Activated T-helper 1 cell treated with Interleukin-2 at 50 U/mL for 16 hours (primary cell): ENCODE measurements at places on chromosomes 5 and 9.

DNA sequence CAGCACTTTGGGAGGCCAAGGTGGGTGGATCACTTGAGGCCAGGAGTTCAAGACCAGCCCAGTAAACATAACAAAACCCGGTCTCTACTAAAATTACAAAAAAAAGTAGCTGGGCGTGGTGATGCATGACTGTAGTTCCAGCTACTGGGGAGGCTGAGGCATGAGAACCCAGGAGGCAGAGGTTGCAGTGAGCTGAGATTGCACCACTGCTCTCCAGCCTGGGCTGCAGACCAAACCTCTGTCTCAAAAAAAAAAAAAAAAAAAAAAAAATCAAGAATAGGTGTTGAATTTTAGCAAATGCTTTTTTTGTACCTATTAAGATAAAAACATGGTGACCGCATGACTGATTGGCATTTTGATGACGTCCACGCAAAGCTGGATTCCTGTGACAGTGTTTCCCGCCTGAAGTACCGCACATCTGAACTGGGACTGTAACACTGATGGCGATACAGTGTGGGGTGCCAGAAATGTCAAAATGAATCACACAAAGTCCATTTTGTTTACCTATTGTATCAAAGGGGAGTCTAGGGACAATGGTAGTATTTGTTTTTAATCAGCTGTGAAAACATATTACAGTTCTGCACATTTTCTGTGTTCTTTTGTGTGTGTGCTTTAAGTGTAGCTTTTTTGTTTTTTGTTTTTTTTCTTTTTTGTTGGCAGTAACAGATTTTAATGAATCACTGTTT is 23.2 kb upstream of the TBC1D9B start:
- DNase-seq = no peak

DNA sequence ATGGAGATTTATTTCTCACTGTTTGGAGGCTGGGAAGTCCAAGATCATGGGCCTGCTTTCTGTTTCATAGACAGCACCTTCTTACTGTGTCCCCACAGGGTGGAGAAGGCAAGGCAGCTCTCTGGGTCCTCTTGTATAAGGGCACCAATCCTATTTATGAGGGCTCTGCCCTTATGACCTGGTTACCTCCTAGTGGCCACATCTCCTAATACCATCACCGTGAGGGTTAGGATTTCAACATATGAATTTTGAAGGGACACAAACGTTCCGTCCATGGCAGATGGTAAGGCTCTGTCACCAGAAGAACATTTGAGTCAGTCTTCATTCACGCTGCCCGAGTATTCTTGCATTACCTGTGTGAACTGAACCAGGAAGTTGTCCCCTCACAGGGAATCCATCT is 48.4 kb downstream of the ANKRD33B start:
- DNase-seq = no peak

DNA sequence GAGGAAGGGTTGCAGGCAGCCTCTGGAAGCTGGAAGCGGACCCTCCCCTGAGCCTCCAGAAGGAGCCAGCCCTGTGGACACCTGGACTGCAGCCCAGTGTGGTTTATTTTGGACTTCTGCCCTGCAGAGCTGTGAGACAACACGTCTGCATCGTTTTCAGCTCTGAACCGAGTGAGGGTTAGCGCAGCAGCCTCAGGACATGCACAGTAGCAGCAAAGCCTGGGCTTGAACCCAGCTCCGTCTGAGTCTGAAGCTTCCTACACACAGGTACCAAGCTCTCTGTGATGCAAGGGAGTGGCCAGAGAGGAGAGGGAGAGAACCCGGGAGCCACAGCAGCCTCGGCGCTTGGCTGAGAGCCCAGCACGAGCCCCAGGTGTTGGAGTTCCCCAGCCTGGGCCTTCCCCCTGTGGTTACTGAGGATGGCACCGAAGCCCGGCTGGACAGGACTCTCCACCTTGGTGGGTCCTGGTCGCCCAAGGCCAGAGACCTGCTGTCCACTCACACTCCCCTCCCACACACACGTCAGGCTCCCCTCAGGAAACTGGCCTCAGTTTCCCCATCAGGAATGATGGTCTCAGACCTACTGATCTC is 128.2 kb downstream of the OLFM1 start:
- no peak for DNase-seq

GRCh38 chr5:59517926-59518585 is 375.5 kb downstream of the PDE4D start:
- DNase-seq = no peak

- no peak for DNase-seq
Observed at GRCh38 chr9:130500340-130501180, 55.8 kb downstream of the ASS1 start.

DNA sequence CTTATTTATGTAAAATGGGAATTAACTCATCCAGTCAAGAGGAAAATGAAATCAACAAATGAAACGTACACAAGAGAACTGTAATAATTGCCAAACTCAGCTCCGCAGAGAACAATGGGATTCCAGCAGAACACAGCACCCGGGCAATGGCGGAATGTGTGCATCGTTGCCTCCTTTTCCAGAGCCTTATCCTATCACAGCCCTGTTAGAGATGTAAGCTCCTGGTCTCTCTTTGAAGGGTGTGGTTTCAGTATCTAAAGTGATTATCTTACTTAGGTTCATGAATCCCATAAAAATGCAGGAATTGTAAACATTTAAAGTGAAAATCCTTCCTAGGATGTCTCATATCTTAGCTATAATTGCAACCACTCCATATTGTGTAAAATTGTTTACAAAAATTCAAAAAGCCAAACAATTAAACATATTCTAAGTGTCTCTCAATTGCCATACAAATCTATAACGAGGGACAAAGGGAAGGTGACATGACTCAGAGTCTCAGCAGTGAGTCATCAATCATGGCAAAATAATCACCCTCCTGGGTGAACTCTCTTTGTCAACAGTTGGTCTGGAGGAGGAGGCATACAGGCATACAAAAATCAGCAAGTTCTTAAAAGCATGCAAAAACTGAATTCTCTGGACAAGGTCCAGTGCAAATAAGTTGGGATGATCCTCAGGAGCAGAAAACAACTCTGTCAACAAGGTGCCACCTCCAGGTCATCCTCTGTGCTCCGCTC is 22.6 kb downstream of the SEMA5A start:
- no peak for DNase-seq

DNA sequence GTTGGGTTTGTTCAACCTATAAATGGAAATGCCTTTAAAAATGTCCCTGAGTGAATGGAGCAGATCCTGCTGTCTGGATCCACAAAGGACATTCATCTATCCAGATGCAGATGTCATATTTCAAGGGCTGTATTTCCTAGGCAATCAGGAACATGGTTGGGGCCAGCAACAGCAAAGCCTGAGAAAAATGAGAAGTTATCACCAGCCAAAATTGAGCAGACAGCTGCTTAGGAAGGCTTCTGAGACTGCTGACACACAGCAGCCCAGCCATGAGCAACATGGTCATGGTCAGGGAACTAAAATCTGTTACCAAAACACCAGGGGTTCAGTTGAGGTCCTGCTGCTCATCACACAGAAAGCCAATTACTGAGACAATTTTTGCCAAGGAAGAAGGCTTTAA is 9.2 kb upstream of the IL7R start:
- no peak for DNase-seq

GRCh38 chr5:74851684-74852353 is 14.4 kb downstream of the FAM169A start:
- no peak for DNase-seq

DNA sequence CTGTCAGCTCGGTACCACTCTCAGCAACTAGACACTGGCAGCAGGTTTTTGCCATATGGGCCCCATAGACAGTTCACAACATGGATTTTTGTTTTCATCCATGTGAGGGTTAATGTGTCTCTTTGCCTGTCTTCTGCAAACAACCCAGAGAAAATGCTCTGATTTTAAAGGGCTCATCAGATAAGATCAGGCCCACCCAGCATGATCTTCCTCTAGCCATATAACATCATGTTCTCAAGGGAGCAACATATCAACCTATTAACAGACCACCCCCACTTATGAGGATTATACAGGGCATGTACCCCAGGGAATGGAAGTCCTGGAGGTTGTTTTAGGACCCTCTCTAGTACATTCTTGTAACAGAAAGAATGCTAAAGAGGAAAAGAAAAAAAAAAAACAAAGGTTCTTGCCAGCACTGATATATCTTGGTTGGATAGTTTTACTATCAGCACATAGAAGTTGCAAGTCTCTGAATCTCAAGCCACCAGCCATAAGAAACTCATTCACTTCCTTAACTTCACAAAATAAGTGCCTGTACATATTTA is 1015.1 kb downstream of the TLE4 start:
- DNase-seq = no peak

DNA sequence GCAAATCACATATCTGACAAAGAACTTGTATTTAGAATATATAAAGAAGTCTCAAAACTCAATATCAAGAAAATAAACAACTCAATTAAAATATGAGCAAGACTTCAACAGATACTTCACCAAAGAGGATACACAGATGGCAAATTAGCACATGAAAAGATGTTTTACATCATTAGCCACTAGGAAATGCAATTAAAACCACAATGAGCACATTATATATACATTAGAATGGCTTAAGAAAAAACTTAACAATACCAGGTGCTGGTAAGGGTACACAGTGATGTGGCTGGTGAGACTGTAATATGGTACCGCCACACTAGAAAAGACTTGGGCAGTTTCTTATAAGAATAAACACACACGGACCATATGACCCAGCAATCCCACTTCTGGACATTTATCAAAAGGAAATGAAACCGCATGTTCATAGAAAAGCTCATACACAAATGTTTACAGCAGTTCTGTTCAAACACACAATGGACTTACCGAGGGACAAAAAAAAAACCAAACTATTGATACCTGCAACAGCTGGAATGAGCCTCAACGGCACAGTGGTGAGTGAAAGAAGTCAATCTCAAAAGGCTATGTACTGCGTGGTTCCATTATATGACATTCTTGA is 27.6 kb downstream of the SEMA4D start:
- DNase-seq = no peak

GRCh38 chr9:93060746-93061259 is 2.3 kb downstream of the SUSD3 start:
- DNase-seq = no peak

- DNase-seq = no peak
Observed at GRCh38 chr5:5145651-5146529, 5.8 kb downstream of the ADAMTS16 start.

DNA sequence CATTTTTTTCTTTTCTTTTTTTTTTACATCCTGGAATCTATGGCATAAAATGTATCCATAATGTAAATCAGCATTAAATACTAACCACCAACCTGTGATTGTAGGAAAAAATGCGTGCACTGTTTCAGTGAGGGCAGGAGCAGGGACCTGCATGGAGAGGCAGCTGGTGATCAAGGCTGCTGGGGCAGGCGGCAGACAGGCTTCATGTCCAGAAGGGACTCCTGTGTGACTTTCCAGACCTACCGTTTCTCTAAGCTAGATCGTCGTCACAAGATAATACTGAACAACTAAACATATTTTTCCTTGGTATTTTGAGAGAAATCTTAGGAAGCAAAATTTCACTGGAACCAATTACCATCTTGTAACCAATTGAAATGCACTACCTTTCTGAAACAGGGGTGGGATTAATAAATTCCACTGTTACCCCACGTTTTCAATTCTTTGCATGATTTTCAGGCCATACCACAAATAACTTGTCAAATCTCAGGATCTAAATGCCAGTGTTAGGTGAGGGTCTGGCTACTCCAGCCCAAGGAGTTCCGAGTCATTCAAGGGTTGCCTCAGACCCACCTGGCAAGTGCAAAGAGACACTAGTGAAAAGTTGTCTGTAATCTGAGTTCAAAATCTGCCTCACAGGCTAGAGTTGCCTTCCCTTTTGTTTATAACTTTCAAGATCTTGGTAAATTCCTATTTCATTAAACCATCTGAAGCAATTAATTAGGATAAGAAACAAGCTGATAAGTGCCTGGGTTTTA is 198.2 kb downstream of the SEMA5A start:
- no peak for DNase-seq

DNA sequence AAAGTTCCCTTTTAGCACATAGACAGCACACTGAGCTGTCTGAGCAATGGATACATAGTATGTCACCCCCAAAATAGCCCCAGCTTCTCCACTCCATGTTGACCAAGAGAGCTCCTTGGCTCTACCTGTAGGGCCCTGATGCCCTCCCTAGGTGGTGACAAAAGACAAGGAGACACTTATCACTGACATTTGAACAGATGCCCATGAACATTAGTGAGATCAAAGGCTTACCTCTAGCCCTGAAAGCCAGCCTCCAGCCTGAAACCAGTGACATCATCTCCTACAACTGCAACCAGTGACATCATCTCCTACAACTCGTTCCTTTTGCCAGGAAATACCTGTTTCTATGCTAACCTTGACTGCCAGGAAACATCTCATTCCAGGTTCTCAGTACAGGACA is 122.7 kb downstream of the FSTL4 start:
- no peak for DNase-seq

DNA sequence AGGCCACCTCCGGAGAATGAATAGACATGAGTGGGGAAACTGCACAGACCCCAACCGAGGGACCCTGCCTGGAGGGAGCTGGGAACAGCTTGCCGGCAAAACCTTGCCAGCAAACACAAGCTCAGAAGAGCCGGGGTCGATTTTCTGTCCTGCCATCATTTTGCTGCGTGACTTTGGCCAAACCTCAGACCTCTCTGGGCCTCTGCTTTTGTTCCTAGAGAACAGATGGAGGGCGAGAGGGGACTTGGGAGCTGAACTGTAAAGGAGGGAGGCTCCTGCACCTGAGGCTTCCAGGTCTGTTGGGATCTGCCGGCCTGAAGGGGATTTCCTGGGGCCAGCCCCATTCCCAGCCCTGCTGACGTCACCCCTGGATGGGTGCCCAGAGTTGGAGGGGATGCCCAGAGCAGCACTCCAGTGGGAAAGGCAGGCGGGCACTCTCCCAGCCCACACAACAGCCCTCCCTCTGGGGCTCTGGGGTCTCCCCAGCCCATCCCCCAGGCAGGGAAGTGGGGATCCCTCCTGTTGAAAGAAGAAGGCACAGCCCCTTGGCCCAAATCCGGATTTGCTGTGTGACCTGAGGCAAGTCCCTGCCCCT is 40.4 kb upstream of the SYNPO start:
- DNase-seq = no peak

- no peak for DNase-seq
Observed at GRCh38 chr5:109786206-109786855, 96.6 kb downstream of the MAN2A1 start.

- DNase-seq = no peak
Observed at GRCh38 chr9:129030191-129030590, 2.1 kb upstream of the SH3GLB2 start.

- no peak for DNase-seq
Observed at GRCh38 chr5:108079753-108080152, 302.1 kb downstream of the FBXL17 start.

DNA sequence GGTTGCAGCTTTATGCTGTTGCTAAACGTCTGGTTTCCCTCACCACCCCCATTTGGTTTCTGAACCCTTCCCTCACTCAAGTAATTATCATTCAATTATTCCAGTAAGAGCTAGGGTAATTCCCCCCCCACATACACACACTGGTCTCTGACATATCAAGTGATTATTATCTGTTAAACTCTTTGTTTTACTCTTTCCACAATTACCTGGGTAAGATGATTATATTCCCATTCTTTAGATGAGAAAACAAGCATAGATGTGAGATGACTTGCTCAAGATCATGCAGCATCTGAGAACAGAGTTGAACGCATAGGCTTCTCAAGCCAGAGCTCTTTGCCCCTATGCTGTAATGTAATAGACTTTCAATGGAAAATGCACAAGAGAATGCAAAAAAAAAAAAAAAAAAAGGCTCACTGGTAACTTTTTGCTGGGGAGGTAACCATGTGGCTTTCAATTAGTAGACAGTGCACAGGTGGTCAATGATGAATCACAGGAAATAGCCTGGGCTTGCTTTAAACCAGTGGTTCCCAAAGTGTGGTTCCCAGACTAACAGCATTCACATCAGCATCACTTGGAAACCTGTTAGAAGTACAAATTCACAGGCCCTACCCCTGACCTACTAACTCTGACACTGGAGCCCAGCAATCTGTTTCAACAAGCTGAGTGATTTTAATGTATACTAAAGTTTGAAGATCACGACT is 87.6 kb downstream of the PIK3R1 start:
- DNase-seq = no peak
